Activated T-helper 2 cell treated with anti-CD3 and anti-CD28 coated beads, Interferon-gamma antibody, Interleukin-2, Interleukin-4, amounts not matched to agents 10 μg/mL and 5 μg/mL and 100 μg/mL, durations not matched to agents 14 hours and 24 hours and 36 hours (primary cell): ENCODE measurements at places on chromosomes 11 and 22. TPM values are rescaled to one million over a fixed set of nuclear protein-coding genes. Genes with fewer than 3 reads are reported as not detected.
A peak's percentile ranks its signal among the peaks of the same experiment; 100 is the strongest.

DNA sequence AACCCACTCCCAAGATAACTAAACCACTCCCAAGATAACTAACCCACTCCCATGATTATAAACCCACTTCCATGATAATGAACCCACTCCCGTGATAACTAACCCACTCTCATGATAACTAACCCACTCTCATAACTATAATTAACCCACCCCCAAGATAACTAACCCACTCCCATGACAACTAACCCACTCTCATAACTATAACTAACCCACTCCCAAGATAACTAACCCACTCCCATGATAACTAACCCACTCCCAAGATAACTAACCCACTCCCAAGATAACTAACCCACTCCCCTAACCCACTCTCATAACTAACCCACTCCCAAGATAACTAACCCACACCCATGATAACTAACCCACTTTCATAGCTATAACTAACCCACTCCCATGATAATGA, 30.1 kb upstream of the CELSR1 start:
- DNase-seq: no peak
- peaks cover 4% of the 10 kb centered on the region for H3K4me1 ChIP-seq
- no peaks in the 10 kb centered on the region for H3K36me3 ChIP-seq
- no peaks in the 10 kb centered on the region for H3K27me3 ChIP-seq

DNA sequence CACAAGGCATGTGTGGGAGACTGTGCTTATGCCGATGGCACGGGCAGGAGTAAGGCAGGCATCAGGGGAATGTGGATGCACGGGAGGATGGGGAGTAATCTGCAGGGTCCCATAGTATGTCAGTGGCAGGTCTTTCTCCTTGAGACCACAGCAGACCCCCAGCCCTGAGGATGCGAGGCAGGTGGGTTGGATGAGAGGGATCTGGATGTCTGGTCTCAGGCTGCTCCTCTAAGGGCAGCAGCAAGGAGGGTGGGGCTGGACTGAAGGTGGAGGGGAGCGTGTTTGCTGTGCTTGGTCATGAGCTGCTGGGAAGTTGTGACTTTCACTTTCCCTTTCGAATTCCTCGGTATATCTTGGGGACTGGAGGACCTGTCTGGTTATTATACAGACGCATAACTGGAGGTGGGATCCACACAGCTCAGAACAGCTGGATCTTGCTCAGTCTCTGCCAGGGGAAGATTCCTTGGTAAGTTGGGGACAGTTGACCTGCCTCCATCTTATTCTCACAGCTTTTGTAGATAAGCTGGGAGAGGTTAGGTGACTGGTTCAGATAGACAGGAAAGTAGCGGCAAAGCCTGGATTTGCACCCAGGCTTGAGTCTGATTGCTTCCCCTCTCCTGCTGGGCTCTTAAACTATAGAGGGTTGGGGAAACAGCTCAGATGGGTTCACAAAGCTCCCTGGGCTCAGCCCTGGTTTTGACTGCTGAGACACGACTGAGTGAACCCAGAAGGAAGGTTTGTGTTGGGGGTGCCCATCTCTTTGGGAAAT, at the start of gene APOL1:
Gene APOL1, plus strand, starts transcription at position 380 of the 769 bp plus-strand sequence. CDS start 1,823 bp downstream, outside the sequence.
- peaks cover 46% of the 10 kb centered on the region for H3K4me1 ChIP-seq
- peak within 1 kb of the TSS; percentile 93 for H3K4me3 ChIP-seq
- H3K27ac ChIP-seq: peak within 1 kb of the TSS; percentile 88
- peaks cover 32% of the 10 kb centered on the region for H3K36me3 ChIP-seq

DNA sequence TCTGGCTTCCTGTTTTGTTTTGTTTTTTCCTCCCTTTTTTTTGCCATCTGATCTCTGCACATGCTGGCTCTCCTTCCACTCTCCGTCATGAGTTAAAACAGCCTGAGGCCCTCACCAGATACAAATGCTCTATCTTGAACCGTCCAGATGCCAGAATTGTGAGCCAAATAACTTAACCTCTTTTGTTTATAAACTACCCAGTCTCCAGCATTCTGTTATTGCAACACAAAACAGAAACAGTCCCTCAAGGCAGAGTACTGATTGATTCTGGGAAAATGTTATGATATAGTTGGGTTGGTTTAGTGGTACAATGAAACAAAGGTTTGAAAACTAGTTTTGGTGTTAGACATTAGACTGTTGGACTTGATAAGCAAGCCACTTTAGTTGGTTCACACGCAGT, 1390.0 kb upstream of the RAG2 start:
- no peak for DNase-seq
- no peaks in the 10 kb centered on the region for H3K36me3 ChIP-seq
- no peak overlapping the region for H3K27ac ChIP-seq
- H3K27me3 ChIP-seq: no peaks in the 10 kb centered on the region
- H3K4me1 ChIP-seq: no peaks in the 10 kb centered on the region

DNA sequence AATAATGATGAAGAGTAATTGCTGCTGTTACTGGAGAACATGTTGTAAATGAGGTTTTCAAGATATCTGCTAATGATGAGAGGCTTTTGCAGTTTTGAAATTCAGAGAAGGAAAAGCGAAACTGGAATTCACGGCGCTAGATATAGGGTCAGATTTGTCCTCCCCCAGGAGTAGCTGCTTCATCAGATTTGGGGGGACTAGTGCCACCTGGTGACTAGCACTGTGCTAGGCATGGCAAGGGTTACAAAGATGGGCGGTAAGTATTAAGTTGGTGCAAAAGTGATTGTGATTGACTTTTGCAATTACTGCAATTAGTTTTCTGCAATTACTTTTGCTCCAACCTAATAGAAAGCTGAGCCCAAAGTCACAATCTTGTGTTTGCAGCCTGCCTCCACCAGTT, 879.9 kb upstream of the TENM4 start:
- no peak for DNase-seq
- H3K27me3 ChIP-seq: no peaks in the 10 kb centered on the region
- H3K4me1 ChIP-seq: no peaks in the 10 kb centered on the region
- H3K4me3 ChIP-seq: no peak overlapping the region

GRCh38 chr22:25078591-25078990, 121.1 kb upstream of the CRYBB3 start:
- peaks cover 7% of the 10 kb centered on the region for H3K36me3 ChIP-seq
- H3K4me3 ChIP-seq: no peak overlapping the region
- DNase-seq: no peak

Gene SPDYC
- not detected in 2 replicates for total RNA-seq

Gene TMEM191C
- total RNA-seq: 0.52 and 0.69 TPM in 2 replicates
